ENCODE measurements at places on chromosomes 13 and 19. TPM values are rescaled to one million over a fixed set of nuclear protein-coding genes. Genes with fewer than 3 reads are reported as not detected.

- no peaks in the 10 kb centered on the region for H3K36me3 ChIP-seq
- peaks cover 10% of the 10 kb centered on the region for H3K4me1 ChIP-seq
- H3K27ac ChIP-seq = peak overlapping the region; percentile 22
- H3K4me3 ChIP-seq = no peak overlapping the region
Observed at GRCh38 chr13:26183416-26183815, 38.7 kb downstream of the RNF6 start.

The KLF1 gene
- not detected for total RNA-seq

The CCNA1 gene
- 2.2 TPM for total RNA-seq

DNA sequence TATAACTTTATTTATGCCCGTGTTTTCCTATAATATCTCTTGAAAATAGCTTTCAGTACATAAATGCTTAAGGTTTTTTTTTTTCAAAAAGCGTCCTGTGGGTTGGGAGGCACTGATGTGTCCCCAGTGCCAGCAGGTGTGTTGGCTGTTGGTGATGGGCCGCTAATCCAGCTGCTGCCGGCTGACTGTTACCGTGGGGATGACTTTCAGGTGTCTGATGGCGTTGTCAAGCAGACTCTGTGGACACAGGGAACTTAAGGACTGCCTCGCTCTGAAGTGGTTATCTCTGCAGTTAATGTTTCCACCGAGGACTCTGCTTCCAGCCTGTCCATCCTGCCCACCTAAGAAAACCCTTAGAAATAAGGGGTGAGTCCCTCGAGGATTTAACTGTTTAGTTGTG, 94.5 kb downstream of the ANKRD10 start:
- H3K4me1 ChIP-seq = no peaks in the 10 kb centered on the region
- no peak for DNase-seq
- no peak overlapping the region for H3K4me3 ChIP-seq
- no peaks in the 10 kb centered on the region for H3K36me3 ChIP-seq
- H3K27me3 ChIP-seq = no peaks in the 10 kb centered on the region

The SERPINE3 gene
- total RNA-seq = 0.20 TPM

DNA sequence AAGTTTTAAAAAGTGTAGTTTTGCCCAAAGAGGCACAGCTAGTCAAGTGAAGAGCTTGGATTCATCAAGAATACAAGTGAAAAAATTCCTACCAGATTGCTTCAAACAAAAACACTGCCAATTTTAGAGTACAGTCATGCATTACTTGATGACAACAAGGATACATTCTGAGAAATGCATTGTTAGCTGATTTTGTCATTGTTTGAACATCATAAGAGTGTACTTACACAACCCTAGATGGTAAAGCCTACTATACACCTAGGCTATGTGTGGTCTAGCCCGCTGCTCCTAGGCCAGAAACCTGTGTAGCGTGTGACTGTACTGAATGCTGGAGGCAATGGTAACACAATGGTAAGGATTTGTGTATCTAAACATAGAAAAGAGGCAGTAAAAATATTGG, 41.1 kb downstream of the TMTC4 start:
- no peak for DNase-seq
- H3K36me3 ChIP-seq = no peaks in the 10 kb centered on the region
- no peak overlapping the region for H3K27ac ChIP-seq
- H3K27me3 ChIP-seq = no peaks in the 10 kb centered on the region
- H3K4me3 ChIP-seq = no peak overlapping the region

DNA sequence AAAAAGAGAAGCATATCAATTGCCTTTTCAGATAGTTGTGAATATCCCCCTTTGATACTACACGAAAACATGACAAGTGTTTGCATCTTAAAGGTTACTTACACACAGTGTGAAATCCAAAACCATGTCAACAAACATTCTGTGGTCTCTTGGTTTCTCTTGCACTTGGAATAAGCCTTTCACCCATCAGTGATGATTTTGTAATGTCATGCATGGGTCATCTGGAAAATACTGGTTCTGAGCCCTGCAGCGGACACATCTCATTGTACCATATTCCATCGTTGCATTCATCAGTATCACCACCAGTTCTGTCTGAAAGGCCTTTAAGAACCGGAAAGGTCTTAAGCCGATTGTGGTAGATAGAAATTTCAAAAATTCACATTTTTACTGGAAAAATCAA, 65.4 kb upstream of the SOX1 start:
- H3K36me3 ChIP-seq = no peaks in the 10 kb centered on the region
- H3K27me3 ChIP-seq = no peaks in the 10 kb centered on the region
- H3K27ac ChIP-seq = no peak overlapping the region
- H3K4me1 ChIP-seq = no peaks in the 10 kb centered on the region
- DNase-seq = no peak
- no peak overlapping the region for H3K4me3 ChIP-seq

The SPACA6 gene
- total RNA-seq = 23.7 TPM

DNA sequence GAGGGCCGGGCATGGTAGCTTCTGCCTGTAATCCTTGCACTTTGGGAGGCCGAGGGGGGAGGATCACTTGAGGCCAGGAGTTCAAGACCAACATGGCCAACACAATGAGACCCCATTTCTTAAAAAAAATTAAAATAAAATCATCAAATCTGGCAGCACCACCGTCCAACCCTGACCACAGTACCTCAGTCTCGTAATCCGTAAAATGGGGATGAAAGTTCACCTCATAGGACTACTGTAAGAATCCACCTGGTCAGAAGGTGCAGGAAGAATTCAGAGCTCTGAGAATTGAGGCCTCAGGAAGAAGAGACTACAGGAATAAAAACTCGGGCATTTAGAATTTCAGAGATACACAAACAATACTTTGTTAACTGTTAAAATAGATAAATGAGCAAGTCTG, 3.1 kb downstream of the PPP1R13L start:
- H3K27ac ChIP-seq = no peak overlapping the region
- H3K36me3 ChIP-seq = no peaks in the 10 kb centered on the region
- DNase-seq = no peak
- peaks cover 40% of the 10 kb centered on the region for H3K27me3 ChIP-seq

DNA sequence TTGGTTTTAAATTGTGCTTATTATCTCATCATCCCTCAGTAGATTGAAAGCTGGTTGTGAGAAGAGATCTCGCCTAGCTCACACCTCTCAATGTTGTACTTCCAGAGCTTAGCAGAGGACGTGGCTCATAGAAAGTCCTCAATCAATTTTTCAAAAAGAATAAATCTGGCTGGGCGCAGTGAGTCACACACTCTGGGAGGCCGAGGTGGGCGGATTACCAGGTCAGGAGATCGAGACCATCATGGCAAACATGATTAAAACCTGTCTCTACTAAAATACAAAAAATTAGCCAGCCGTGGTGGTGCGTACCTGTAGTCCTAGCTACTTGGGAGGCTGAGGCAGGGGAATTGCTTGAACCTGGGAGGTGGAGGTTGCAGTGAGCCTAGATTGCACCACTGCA, 4.7 kb upstream of the ASF1B start:
- no peaks in the 10 kb centered on the region for H3K4me1 ChIP-seq
- no peak for DNase-seq
- no peaks in the 10 kb centered on the region for H3K27me3 ChIP-seq

DNA sequence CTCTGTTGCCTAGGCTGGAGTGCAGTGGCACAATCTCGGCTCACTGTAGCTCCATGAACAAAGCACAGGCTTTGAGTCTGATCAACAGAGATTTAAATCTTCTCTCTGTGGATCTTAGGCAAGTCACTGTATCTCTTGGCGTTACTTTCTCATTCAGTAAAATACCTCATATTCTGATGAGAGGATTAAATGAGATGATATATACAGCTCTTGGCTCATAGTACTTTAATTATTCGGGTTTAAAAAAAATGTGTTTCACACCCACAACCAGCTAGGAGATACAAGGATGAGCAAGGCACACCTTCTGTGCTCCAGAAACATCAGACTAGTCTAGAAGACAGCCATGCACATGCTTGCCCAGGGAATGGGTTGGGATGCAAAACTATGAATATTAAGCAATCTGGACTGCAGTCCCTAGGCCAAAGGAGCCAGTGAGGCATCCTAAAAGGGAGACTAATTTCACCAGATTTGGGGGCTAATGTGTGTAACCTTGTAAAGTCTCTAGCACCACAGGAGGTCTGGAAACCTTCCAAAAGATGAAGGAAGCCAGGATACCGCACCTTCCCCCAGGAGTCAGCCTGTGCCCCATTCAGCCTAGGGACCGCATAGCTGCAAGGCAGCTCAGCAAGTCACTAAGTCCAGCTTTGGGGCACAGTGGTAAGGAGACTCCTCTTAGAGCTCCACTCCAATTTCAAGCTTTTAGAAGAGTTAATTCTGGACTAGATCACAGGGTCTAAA, 2.5 kb downstream of the VPS36 start:
- no peak for DNase-seq
- H3K4me1 ChIP-seq = peaks cover 15% of the 10 kb centered on the region
- no peak overlapping the region for H3K4me3 ChIP-seq
- no peaks in the 10 kb centered on the region for H3K36me3 ChIP-seq

GRCh38 chr13:112692586-112692985, 2.7 kb downstream of the ATP11A start:
- DNase-seq = no peak
- no peaks in the 10 kb centered on the region for H3K4me1 ChIP-seq
- no peaks in the 10 kb centered on the region for H3K27me3 ChIP-seq
- no peak overlapping the region for H3K4me3 ChIP-seq
- H3K36me3 ChIP-seq = peaks cover 16% of the 10 kb centered on the region
- H3K27ac ChIP-seq = no peak overlapping the region

DNA sequence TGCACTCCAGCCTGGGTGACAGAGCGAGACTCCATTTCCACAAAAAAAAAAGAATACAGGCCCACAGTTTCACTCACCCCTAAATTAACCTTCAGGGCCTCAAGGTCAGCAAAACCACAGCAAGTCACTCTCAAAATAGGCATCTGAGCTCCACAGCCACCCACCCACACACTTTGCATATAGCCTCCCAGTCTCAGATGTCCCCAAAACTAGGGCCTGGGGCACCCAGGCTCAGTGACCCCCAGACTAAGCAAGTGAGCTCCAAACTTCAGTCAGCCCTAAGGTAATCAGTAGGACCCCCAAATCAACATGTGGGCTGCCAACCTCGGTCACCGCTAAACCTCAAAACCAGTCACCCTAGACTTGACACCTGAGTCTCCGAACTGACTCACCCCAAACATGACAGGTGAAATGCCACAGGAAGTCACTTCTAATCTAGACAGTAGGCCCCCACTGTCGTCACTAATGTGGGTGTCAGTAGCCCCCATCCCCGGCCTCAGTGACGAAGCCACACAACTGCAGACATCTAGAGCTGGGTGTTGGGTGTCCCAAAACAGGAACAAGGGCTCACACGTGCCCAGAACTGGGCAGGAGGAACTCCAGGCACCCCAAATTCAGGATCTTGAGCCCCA, 13.9 kb downstream of the RABAC1 start:
- H3K4me3 ChIP-seq = no peak overlapping the region
- no peak overlapping the region for H3K27ac ChIP-seq
- H3K27me3 ChIP-seq = no peaks in the 10 kb centered on the region
- peaks cover 5% of the 10 kb centered on the region for H3K4me1 ChIP-seq
- DNase-seq = no peak

DNA sequence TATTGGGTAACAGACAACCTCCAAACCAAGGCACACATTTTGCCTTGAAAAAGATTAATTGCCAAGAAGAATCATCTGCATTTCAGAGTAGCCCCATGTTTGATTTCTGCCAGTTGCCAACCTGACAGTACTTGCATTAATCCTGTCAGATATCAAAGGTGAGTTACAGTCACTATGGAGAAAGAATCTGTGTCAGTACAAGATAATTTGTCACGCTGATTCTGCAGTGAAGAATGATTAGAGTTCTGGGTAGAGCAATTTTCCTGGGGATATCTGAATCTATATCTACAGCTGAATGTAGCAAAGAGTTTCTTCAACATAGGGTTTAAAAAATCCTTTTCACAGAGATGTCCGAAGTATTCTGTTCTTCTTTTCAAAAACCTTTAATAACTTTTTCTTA, 150.7 kb downstream of the AKAP11 start:
- H3K4me1 ChIP-seq = no peaks in the 10 kb centered on the region
- H3K27me3 ChIP-seq = no peaks in the 10 kb centered on the region
- DNase-seq = no peak
- no peaks in the 10 kb centered on the region for H3K36me3 ChIP-seq

- no peaks in the 10 kb centered on the region for H3K4me1 ChIP-seq
- no peaks in the 10 kb centered on the region for H3K27me3 ChIP-seq
Observed at GRCh38 chr19:49438261-49438660, 3.1 kb downstream of the SLC17A7 start.

- H3K4me1 ChIP-seq = no peaks in the 10 kb centered on the region
- H3K36me3 ChIP-seq = no peaks in the 10 kb centered on the region
- H3K27ac ChIP-seq = no peak overlapping the region
- no peaks in the 10 kb centered on the region for H3K27me3 ChIP-seq
- no peak for DNase-seq
Observed at GRCh38 chr13:65613004-65613403, 1617.1 kb downstream of the PCDH9 start.

The SHISA7 gene
- total RNA-seq = 1.1 TPM

DNA sequence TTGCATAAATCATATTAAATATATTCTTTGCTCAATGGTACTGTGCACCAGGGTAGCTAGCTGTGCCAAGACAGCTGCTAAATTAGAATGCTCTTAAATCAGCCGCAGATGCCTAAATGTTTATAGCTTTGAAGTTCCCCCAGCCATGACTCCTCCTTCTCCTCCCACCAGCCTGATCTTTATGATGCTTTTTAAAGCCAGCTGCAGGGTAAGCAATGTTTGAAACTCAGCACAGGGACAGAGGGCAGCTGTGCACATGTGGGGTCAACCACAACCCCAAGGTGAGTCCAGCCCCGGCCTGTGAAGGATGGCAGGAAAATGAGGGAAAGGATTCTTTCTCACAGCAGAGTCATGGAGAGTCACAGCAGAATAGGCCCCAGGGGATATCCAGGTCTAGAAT, 635.7 kb downstream of the UQCRFS1 start:
- H3K4me1 ChIP-seq = no peaks in the 10 kb centered on the region
- H3K27me3 ChIP-seq = no peaks in the 10 kb centered on the region
- no peak overlapping the region for H3K4me3 ChIP-seq
- no peak for DNase-seq

DNA sequence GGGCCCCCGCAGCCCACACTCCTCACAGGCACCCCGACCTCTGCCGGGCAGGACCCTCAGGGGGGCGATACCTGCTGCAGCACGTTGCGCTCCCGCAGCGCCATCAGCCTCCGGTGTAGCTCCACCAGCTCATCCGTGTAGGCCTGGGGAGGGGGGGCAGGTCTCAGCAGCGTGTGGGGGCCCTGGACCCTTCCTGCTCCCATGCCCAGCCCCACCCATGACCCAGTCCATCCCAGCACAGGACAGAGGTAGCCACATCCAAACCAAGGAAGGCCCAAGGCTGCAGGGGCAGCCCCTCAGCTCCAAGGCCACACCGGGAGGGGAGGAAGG, 66.5 kb downstream of the MLLT1 start:
- H3K27ac ChIP-seq = no peak overlapping the region
- no peaks in the 10 kb centered on the region for H3K27me3 ChIP-seq
- peaks cover 11% of the 10 kb centered on the region for H3K4me1 ChIP-seq
- no peak for DNase-seq

GRCh38 chr13:105135852-105136615, 1399.4 kb downstream of the EFNB2 start:
- no peaks in the 10 kb centered on the region for H3K36me3 ChIP-seq
- DNase-seq = no peak

GRCh38 chr19:13165162-13165997, 15.2 kb downstream of the IER2 start:
- H3K27ac ChIP-seq = peak overlapping the region; percentile 90
- DNase-seq = no peak
- peaks cover 55% of the 10 kb centered on the region for H3K4me1 ChIP-seq
- H3K27me3 ChIP-seq = no peaks in the 10 kb centered on the region
- no peak overlapping the region for H3K4me3 ChIP-seq
- no peaks in the 10 kb centered on the region for H3K36me3 ChIP-seq

Data from tibial nerve (tissue), 4 donors.